Aorta (tissue), 5 donors: ENCODE measurements at places on chromosomes 7 and 10. TPM values are rescaled to one million over a fixed set of nuclear protein-coding genes. Genes with fewer than 3 reads are reported as not detected.

DNA sequence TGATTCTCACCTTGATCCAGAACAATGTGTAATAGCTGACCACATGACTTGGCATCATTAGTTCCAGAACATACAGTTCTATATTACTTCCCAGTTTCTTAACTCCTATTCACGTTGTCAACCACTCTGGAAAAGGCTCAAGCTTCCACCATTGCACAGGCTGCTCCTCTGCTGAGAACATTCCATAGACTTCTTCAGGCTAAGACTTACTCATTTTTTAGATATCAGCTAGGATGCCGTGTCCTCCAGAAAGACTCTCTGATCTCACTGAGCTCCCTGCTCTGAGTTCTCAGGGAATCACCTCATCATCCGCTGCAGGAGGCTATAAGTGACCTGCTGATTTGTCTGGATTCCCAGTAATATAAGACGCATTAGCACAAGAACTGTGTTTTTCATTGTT is 73.1 kb downstream of the HTR7 start:
- no peak overlapping the region for H3K4me3 ChIP-seq
- H3K27me3 ChIP-seq: no peaks in the 10 kb centered on the region
- DNase-seq: no peak
- H3K4me1 ChIP-seq: no peaks in the 10 kb centered on the region

- DNase-seq: peak; percentile 35
- H3K36me3 ChIP-seq: no peaks in the 10 kb centered on the region
- H3K27ac ChIP-seq: no peak overlapping the region
- H3K27me3 ChIP-seq: no peaks in the 10 kb centered on the region
- no peak overlapping the region for H3K4me3 ChIP-seq
- no peaks in the 10 kb centered on the region for H3K4me1 ChIP-seq
Observed at GRCh38 chr10:69466689-69467088, 15.4 kb downstream of the TSPAN15 start.

GRCh38 chr7:1671594-1672451 is 1.7 kb downstream of the ELFN1 start:
- DNase-seq: peak; percentile 63
- H3K36me3 ChIP-seq: no peaks in the 10 kb centered on the region
- no peaks in the 10 kb centered on the region for H3K27me3 ChIP-seq
- H3K27ac ChIP-seq: no peak overlapping the region
- no peaks in the 10 kb centered on the region for H3K4me1 ChIP-seq
- H3K4me3 ChIP-seq: no peak overlapping the region

DNA sequence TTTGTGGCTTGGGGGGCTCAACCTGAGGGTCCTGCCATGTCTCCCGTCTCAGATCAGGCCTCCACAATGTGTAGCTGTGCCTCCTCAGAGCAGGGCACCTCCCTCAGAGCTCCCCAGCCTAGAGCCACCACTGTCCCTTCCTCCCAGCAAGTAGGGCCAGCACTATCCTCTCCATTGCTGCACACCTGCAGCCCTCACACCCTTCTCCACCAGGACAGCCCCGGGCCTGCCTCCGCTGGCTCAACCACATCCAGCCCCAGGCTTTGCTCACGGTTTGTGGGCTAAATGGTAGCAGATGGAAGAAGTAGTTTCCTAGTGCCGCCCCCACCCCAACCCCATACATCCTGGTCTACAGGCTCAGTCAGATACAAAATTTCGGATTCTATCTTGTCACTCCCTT is 10.1 kb downstream of the NFKB2 start:
- H3K27ac ChIP-seq: no peak overlapping the region
- no peaks in the 10 kb centered on the region for H3K4me1 ChIP-seq
- no peak overlapping the region for H3K4me3 ChIP-seq

- H3K36me3 ChIP-seq: no peaks in the 10 kb centered on the region
- no peak overlapping the region for H3K4me3 ChIP-seq
- peak overlapping the region; percentile 25 for H3K27ac ChIP-seq
- no peak for DNase-seq
- no peaks in the 10 kb centered on the region for H3K4me1 ChIP-seq
Observed at GRCh38 chr10:82982110-82982608, 1107.2 kb downstream of the NRG3 start.

- H3K36me3 ChIP-seq: no peaks in the 10 kb centered on the region
- no peak overlapping the region for H3K4me3 ChIP-seq
- no peak overlapping the region for H3K27ac ChIP-seq
- no peak for DNase-seq
- no peaks in the 10 kb centered on the region for H3K27me3 ChIP-seq
Observed at GRCh38 chr10:70760271-70760787, 24.8 kb downstream of the TBATA start.

GRCh38 chr7:153002572-153002971 is 243.0 kb downstream of the ACTR3B start:
- no peaks in the 10 kb centered on the region for H3K27me3 ChIP-seq
- DNase-seq: no peak
- H3K27ac ChIP-seq: no peak overlapping the region
- no peaks in the 10 kb centered on the region for H3K4me1 ChIP-seq
- no peak overlapping the region for H3K4me3 ChIP-seq

DNA sequence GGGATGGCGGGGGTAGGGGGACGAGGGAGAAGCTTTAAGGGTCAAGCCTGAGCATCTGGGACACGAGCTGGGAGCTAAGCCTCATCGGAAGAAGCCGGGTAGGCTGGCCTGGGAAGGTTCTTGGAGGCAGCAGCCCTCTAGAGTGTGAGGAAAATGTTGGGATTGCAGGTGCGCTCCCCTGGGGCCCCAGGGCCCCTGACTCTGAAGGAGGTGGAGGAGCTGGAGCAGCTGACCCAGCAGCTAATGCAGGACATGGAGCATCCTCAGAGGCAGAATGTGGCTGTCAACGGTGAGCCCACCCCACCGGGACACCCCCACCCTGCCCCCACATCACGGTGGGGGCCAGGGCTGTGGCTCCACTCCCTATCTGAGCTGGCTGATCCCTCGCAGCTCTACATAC is 6.9 kb downstream of the ZYX start:
- H3K27ac ChIP-seq: no peak overlapping the region
- peaks cover 2% of the 10 kb centered on the region for H3K4me1 ChIP-seq
- no peak overlapping the region for H3K4me3 ChIP-seq
- peak; percentile 41 for DNase-seq
- no peaks in the 10 kb centered on the region for H3K36me3 ChIP-seq
- H3K27me3 ChIP-seq: no peaks in the 10 kb centered on the region

- no peak overlapping the region for H3K4me3 ChIP-seq
- H3K27ac ChIP-seq: no peak overlapping the region
- DNase-seq: no peak
- H3K4me1 ChIP-seq: no peaks in the 10 kb centered on the region
- peaks cover 4% of the 10 kb centered on the region for H3K36me3 ChIP-seq
Observed at GRCh38 chr7:116792813-116793212, 69.6 kb upstream of the CAPZA2 start.

- H3K27me3 ChIP-seq: no peaks in the 10 kb centered on the region
- H3K36me3 ChIP-seq: no peaks in the 10 kb centered on the region
- peak; percentile 44 for DNase-seq
- peak overlapping the region; percentile 72 for H3K4me3 ChIP-seq
- H3K4me1 ChIP-seq: no peaks in the 10 kb centered on the region
Observed at GRCh38 chr7:27661811-27662489, 733 bp downstream of the HIBADH start.

DNA sequence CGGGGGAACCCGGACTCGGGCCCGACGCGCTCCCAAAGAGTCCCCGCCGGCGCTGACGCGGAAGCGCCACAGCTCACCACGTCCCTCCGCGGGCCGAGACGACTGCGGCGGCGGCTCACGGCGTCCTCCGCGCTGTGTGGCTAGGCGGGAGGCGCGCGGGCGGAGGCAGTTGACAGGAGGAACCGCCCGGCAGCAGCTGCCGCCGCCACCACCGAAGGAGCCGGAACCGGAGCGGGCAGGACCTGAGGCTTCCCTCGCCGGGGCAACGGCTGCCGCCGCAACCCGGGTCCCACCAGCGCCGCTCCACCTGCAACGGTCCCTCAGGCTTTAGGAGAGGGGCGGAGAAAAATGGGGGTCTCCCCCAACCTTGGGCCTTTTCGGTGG is 334 bp downstream of the ZNF800 start:
- H3K36me3 ChIP-seq: no peaks in the 10 kb centered on the region
- H3K27me3 ChIP-seq: no peaks in the 10 kb centered on the region
- peak; percentile 87 for DNase-seq
- peaks cover 2% of the 10 kb centered on the region for H3K4me1 ChIP-seq

DNA sequence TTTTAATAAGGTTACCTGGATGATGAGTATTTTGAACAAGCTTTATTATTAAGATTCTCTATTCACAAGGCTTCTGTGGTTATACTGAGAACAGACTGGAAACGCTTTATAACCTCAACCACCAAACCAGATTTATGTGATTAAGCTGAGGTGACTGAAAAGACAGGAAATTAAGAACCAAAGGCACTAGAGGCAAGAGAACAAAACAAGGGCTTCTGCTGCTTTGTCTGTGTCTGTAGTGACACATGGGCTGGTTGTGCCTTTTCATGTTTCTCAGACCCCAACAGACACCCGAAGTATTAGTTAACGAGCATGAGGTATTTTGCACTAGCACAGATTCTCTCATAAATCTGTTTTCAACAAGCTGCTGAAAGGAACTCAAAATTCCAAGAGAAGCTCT is 64.4 kb downstream of the RAPGEF5 start:
- no peak overlapping the region for H3K4me3 ChIP-seq
- H3K27ac ChIP-seq: no peak overlapping the region
- DNase-seq: no peak
- H3K36me3 ChIP-seq: no peaks in the 10 kb centered on the region
- H3K27me3 ChIP-seq: no peaks in the 10 kb centered on the region

DNA sequence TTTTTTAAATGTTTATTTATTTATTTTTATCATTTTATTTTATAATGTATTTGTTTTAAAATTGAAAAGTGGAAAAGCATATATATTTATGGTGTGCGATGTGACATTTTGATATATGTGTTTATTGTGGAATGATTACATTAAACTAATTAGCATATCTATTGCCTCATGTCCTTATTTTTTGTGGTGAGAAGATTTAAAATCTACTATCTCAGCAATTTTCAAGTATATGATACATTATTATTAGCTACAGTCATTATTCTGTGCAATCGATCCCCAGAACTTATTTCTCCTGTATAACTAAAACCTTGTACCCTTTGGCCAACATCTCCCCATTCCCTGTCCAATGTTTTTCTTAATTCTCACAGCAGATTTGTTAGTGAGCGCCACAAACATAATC is 115.6 kb upstream of the SHH start:
- no peaks in the 10 kb centered on the region for H3K36me3 ChIP-seq
- no peaks in the 10 kb centered on the region for H3K27me3 ChIP-seq
- H3K4me1 ChIP-seq: no peaks in the 10 kb centered on the region
- no peak overlapping the region for H3K27ac ChIP-seq

- no peak overlapping the region for H3K4me3 ChIP-seq
- H3K36me3 ChIP-seq: no peaks in the 10 kb centered on the region
- H3K27ac ChIP-seq: no peak overlapping the region
- DNase-seq: no peak
Observed at GRCh38 chr10:113442336-113442735, 110.5 kb upstream of the HABP2 start.

DNA sequence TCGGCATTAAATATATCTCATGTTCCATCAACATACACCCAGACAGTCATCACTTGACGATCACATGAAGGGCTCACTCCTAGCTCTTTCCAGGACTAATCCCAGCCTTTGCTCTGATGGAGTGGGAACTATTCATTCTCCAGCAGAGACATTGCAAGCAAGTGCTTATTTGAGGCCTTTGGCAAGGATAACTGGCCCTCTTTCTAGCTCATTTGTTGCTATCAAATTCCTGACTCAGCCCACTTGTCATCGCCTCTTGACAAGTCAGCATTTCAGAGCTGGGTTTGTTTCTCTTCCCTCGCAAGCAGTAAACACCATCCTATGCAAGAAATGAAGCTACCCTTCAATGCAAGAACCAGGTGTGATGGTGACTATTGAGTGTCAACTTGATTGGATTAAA is 1165.7 kb upstream of the AUTS2 start:
- no peak overlapping the region for H3K27ac ChIP-seq
- no peak for DNase-seq
- no peaks in the 10 kb centered on the region for H3K4me1 ChIP-seq
- no peak overlapping the region for H3K4me3 ChIP-seq

- H3K27ac ChIP-seq: peak overlapping the region; percentile 100
- no peaks in the 10 kb centered on the region for H3K36me3 ChIP-seq
- H3K4me1 ChIP-seq: peaks cover 14% of the 10 kb centered on the region
- no peaks in the 10 kb centered on the region for H3K27me3 ChIP-seq
- no peak for DNase-seq
- no peak overlapping the region for H3K4me3 ChIP-seq
Observed at GRCh38 chr10:31072451-31072850, 40.8 kb upstream of the ZNF438 start.

GRCh38 chr7:159136442-159136841 is 8.2 kb downstream of the VIPR2 start:
- H3K4me1 ChIP-seq: no peaks in the 10 kb centered on the region
- H3K27ac ChIP-seq: no peak overlapping the region
- DNase-seq: no peak
- H3K4me3 ChIP-seq: no peak overlapping the region

- H3K36me3 ChIP-seq: no peaks in the 10 kb centered on the region
- H3K27ac ChIP-seq: no peak overlapping the region
- H3K4me3 ChIP-seq: no peak overlapping the region
- no peaks in the 10 kb centered on the region for H3K4me1 ChIP-seq
- DNase-seq: no peak
- H3K27me3 ChIP-seq: no peaks in the 10 kb centered on the region
Observed at GRCh38 chr7:113519472-113519871, 399.3 kb downstream of the PPP1R3A start.

- no peak overlapping the region for H3K4me3 ChIP-seq
- no peak for DNase-seq
- no peaks in the 10 kb centered on the region for H3K4me1 ChIP-seq
- peaks cover 2% of the 10 kb centered on the region for H3K36me3 ChIP-seq
- H3K27ac ChIP-seq: no peak overlapping the region
- H3K27me3 ChIP-seq: no peaks in the 10 kb centered on the region
Observed at GRCh38 chr10:126133906-126134656, 237.7 kb downstream of the FANK1 start.

GRCh38 chr7:32937344-32938174 is 19.7 kb upstream of the FKBP9 start:
- H3K27me3 ChIP-seq: no peaks in the 10 kb centered on the region
- peaks cover 2% of the 10 kb centered on the region for H3K36me3 ChIP-seq
- no peak for DNase-seq
- no peak overlapping the region for H3K27ac ChIP-seq

GRCh38 chr7:44962483-44963251 is 16.1 kb downstream of the MYO1G start:
- peak overlapping the region; percentile 3 for H3K4me3 ChIP-seq
- H3K27me3 ChIP-seq: no peaks in the 10 kb centered on the region
- DNase-seq: peak; percentile 61
- no peaks in the 10 kb centered on the region for H3K36me3 ChIP-seq
- no peaks in the 10 kb centered on the region for H3K4me1 ChIP-seq

Gene TMEM229A
- total RNA-seq: not detected

Gene STEAP1B
- 2.8 TPM for total RNA-seq

Gene CNPY1
- total RNA-seq: not detected

Gene CACNB2
- 14.6 TPM for total RNA-seq

Gene RET
- total RNA-seq: 2.5 TPM

Gene PTF1A
- total RNA-seq: not detected

Gene PDK4
- 34.1 TPM for total RNA-seq

Gene TMEM184A
- 0.06 TPM for total RNA-seq

Gene SRRM3
- 3.0 TPM for total RNA-seq

Gene KMT2C
- 104 TPM for total RNA-seq
